Fibroblast of the aortic adventitia (primary cell): ENCODE measurements at places on chromosomes 7 and 10.

GRCh38 chr10:130805635-130806030 lies 505.9 kb downstream of the TCERG1L start:
- no peak for DNase-seq

DNA sequence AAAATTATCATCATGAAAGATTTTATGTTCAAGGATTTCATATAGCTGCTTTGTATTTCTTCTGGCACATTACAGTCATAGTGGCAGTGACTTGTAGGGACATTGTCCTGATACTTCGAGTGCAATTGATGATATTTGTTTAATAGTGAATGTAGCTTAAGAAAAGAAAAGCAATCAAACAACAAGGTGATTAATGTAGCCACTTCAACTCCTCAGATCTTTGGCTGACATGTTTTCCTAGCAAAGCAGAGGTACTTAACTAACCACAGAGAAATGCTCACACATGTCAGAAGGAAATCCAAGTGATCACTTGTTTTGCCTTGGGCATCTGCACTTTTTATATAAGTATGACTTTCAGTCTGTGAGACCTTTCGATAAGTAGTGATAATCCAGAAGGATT lies 470.3 kb downstream of the AUTS2 start:
- no peak for DNase-seq

- DNase-seq = no peak
Measured at GRCh38 chr10:7186387-7187018, 224.3 kb downstream of the SFMBT2 start.

GRCh38 chr10:6528198-6528950 lies 51.7 kb downstream of the PRKCQ start:
- no peak for DNase-seq

DNA sequence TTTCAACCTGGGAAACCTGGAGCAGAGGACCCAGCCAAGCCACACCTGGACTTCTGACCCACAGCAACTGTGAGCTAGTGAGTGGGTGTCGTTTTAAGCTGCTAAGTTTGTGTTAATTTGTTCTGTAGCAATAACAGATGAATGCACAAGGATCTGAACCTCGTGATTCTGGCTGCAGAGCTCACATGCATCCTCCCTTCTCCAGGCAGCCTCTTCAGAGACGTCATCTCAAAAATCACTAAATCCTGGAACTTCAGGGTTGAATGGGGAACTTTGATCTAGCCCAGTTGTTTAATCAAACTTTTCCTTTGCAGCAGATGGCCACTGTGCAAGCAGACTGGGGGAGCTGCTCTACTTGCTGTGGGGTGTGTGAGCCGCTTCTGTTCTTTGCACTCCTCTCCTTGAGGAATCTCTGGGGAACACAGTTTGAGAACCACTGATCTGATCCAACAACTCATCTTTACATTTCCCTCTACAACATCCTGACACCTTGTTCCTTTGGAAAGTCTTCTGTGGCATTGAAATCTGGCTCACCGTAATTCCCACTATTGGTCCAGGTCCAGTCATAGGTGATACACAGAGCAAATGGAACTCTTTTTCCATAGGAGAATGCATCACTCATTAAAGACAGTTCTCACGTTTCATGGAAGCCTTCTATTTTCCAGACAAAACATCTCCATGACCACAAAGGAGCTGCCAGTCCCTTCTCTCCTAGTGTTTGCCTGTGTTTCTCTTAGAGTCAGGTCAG lies 90.3 kb downstream of the CHN2 start:
- DNase-seq = no peak
